Fibroblast of skin of right quadriceps (primary cell): ENCODE measurements at places on chromosomes 6 and 20.

DNA sequence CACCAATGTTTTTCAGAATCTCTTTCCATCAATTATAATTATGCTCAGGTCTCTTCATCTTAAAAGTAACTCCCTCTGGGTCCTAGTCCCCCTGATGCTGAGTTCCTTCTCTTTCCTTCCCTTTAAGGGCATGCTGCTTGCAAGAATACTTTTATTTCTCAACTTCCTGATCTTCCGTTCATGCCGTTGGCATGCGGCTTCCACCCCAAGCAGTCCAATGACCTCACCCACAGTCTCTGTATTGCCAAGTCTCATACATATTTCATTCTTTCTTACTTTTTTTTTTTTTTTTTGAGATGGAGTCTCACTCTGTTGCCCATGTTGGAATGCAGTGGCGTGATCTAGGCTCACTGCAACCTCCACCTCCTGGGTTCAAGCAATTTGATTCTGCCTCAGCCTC, 83.5 kb downstream of the NDUFAF5 start:
- DNase-seq: peak; percentile 91

DNA sequence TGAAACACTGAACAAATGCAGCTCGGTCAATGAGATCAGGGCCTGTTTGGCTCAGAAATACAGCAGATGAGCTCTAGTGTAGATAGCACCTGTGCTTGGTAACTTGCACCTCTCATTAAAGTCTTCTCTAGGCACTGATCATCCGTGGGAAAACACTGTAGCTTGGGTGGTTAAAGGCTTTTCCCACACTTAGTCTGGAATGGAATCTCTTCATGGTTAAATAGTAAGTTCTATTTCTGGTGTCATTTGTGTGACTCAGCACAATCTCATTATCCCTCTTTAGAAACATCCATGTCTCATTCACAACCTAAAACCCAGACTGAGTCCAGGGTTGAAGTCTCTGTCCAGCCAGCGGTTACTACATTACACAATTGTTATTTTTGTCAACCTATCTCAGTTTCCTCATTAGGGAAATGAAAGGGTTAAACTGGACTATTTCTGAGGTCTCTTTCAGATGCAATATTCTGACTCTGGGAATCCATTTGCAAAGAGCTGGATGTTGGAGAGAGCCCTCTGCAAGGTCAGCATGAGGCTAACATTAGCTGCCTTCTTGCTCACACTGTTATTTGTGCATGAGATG, 125.0 kb downstream of the ZDHHC14 start:
- DNase-seq: no peak

- DNase-seq: peak; percentile 96
These were observed 20.0 kb upstream of the NFATC2 start for GRCh38 chr20:51562332-51563173.

DNA sequence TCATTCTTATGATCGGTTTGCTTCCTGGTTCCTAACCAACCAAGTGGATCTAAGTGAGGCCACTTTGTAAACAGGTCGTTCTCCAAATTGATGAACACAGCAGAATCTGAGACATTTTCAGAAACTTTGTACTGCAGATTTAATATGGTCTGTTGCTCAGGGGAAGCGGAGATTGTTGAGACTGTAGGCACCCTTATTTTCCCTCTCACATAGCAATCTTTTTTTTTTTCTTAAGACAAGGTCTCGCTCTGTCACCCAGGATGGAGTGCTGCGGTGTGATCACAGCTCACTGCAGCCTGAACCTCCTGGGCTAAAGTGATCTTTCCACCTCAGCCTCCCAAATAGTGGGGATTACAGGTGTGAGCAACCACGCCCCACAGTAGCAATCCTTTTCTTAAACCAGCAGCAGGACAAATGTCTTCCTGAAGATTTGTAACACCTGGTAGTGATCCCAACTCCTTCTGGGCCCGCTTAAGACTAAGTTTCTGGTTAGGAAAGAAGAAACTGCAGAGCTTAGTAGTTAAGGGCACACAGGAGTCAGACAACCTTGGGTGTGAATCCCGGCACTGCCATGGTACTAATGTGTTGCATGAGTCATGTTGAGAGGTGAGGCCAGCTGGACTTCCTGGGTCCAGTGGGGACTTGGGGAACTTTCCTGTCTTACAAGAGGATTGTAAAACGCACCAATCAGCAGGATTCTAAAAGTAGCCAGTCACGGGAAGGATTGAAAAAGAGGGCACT, 48.4 kb upstream of the EZR start:
- no peak for DNase-seq

DNA sequence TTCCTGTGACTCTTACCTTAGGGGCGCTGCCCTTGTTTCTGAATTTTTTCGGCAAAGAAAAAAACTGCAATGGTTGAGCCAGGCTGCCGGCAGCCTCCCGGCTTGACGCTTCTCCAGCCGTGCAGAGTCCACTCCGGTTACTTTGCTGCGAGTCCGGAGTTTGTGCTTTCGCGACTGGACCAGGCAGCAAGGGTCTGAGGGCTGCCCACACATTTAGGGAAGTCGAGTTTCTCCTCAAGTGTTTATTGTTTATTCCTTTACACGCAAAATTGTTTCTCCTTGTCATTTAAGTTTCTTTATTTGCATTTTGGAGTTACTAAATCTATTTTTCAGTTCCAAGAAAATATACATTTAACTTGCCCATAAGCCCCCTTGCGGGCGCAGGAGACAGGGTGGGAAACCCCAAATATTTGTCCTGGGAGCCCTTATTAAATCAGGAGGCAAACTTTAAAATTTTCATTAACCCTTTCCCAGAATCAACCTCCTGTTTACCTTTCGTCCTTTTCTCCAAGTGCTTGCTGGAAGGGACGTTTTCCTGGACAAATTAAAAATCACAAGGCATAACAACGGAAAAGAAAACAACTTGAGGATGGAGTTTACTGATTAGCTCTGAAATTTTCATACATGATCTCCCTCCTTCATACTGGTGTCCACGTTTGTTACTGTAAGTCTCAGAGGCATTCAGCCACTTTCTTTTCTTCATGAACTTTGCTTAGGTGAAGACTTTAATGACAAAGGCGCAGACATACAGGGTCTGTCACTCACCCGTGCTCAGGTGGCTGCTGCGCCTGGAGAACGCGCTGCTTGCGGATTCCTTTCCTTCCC, 1.7 kb upstream of the PDE10A start:
- DNase-seq: no peak

GRCh38 chr6:91634791-91635190, 1047.9 kb upstream of the MAP3K7 start:
- DNase-seq: no peak

- no peak for DNase-seq
These were observed 64.9 kb downstream of the BCAS1 start for GRCh38 chr20:54005524-54005923.

- DNase-seq: peak; percentile 69
These were observed 2177.4 kb upstream of the DEFB115 start for GRCh38 chr20:29079769-29080690.

- no peak for DNase-seq
These were observed 46.8 kb downstream of the AIG1 start for GRCh38 chr6:143107440-143107839.

DNA sequence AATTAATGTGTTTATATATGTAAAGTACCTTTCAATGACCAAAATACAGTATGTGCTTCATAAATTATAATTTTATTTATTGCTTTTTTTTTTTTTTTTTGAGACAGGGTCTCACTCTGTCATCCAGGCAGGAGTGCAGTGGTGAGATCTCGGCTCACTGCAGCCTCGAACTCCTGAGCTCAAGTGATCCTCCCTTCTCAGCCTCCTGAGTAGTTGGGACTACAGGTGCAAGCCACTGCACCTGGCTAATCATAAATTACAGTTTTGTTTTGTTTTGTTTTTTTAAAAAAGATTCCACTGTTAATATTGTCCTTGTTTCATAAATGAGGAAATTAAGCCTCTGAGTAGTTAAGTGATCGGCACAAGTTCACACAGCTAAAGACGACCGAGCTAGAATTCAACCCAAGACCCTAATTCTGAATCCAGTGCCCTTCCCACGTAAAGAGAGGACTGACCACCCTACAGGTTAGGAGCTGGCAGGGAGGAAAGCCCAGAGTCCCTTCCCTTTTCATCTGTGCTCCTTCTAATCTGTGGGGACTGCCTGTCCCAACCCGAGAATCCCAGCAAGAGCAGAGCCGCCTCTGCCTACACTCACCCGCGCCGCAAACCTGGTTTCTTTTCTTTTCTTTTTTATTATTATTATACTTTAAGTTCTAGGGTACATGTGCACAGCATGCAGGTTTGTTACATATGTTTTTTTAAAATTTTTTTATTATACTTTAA, 8.5 kb upstream of the GDF5 start:
- DNase-seq: no peak

GRCh38 chr6:104423691-104424090, 436.0 kb downstream of the HACE1 start:
- DNase-seq: no peak

DNA sequence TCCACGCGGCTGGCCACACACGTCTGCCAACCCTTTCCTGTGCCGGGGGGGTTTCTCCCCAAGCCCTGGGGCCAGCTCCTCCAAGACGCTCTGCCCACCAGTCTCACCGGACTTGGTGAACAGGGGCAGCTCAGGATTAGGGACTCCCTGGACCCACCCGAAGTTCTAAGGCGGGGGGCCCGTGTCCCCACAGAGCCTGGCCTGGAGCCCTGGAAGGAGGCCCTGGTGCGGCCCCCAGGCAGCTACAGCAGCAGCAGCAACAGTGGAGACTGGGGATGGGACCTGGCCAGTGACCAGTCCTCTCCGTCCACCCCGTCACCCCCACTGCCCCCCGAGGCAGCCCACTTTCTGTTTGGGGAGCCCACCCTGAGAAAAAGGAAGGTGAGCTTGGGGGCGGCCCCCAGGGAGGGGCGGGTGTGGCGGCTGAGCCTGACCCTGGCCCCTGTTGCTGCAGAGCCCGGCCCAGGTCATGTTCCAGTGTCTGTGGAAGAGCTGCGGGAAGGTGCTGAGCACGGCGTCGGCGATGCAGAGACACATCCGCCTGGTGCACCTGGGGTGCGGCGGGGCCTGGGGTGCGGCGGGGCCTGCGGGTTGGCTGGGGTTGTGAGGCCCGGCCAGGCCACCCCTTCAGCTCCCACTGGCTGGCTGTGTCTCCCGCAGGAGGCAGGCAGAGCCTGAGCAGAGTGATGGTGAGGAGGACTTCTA, 2.3 kb downstream of the SLC2A4RG start:
- no peak for DNase-seq

GRCh38 chr20:44678242-44678641, 26.7 kb upstream of the ADA start:
- DNase-seq: no peak

DNA sequence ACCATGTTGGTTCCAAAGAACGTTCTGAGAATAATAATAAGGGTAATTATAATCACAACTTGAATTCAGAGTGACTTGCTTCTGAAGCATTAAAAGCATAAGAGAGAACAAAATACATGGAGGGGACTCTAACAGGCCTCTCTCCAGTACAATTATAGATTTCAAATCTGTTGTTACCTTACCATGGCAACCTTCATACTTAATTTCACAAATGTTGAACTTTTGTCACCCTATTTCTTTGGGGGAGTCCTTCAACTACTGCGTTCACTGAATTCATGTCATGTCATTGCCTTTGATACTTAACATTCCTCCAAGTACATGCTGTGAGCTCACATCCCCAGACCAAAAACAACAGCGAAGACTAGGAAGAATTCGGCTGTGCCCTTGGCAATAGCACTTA, 104.0 kb downstream of the MKKS start:
- DNase-seq: no peak

GRCh38 chr6:7050004-7050403, 57.8 kb upstream of the RREB1 start:
- no peak for DNase-seq

DNA sequence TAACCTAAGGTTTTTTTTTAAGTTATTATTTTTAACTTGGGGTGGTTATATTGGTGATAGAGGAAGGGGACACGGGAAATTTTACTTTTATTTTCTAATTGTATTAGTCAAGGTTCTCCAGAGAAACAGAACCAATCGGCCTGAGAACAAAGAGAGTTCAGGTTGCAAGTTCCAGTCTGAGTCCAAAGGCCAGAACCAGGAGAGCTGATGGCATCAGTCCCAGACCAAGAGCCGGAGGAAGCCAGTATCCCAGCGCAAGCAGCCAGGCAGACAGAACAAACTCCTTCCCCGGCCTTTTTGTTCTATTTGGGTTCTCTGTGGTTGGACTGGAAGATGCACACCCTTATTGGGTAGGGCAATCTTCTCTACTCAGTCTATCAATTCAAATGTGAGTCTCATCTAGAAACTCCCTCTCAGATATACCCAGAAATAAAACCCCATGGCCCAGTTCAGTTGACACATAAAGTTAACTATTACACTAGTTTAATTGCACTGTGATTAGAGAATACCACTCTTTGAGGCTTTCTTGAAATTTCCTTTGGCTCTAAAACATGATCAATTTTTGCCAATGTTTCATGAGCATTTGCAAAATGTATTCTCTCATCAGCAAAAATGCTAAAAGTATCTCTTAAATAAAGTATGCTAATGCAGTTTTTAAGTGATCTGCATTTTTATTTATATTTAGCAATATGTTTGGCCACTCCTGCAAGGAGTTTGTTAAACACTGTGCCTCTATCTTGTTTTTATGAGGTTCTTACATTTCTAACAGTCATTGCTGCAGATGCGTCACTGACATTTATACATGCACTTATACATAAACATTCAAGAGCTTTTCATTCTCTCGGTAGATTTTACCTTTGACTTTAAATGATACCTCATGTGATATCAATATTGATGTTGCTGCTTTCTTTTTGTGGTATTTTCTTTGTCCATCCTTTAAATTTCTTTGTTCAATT, 103.2 kb upstream of the SSTR4 start:
- no peak for DNase-seq

DNA sequence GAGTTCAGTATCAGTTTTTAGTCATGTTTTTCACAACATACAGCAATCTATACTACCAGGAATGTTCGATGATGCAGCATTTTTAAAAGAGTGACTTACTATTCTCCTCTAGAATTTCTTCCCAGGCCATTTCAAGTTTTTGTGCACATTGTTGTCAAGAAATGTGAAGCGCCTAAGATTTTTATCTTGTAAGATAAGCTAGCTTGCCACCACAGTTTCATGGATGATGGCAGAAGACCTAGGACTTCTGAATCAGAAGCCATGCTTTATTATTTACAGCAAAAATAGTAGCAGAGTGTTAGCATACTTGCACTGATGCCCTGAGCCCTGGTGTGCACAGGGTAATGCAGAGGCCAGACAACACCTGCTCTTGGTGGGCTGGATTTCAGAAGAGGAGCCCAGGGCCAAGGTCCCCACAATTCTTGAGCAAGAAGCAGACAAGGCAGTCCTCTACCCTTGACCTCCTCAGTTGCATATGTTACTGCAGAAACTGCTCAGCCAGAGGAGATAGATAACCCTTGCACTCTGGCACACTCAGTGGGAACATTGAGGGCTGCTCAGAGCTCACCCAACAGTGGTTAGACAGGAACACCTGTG, 99.2 kb downstream of the QKI start:
- DNase-seq: no peak
